ENCODE measurements at places on chromosomes 3 and 15.

DNA sequence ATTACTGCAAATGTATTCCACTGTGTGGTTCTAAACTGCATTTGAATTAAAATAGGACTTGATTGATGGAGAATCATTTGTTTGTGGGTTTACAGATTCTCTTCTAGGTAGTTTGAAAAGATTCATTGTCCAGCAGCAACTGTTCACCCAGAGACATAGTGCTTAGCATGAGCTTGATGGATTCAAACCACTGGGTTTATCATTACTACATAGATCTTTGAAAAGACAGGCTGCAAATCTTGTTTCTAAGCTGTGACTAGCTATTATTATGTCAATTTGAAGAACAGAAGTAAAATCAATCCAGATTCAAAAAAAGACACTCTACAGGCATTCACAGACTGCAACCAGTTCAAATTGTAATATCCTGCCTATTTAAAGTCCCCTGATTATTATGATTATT, 49.8 kb downstream of the MBNL1 start:
- DNase-seq: no peak

GRCh38 chr3:12679468-12679867, 15.6 kb upstream of the RAF1 start:
- DNase-seq: no peak

DNA sequence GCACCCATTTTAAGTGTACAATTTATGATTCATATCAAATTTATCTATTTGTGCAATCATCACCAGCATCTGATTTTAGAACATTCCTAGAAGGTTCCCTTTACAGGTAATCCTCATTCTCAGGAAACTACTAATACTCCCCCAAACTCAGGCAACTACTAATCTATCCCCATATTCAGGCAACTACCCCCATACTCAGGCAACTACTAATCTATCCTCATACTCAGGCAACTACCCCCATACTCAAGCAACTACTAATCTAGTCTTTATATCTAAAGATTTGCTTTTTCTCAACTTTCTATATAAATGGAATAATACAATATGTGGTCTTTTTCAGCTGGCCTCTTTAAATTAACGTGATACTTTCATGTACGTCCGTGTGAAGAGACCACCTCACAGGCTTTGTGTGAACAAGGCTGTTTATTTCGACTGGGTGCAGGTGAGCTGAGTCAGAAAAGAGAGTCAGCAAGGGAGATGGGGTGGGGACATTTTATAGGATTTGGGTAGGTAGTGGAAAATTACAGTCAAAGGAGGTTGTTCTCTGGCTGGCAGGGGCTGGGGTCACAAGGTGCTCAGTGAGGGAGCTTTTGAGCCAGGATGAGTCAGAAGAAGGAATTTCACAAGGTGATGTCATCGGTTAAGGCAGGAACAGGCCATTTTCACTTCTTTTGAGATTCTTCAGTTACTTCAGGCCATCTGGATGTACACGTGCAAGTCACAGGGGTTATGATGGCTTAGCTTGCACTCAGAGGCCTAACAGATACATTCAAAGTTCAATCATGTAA, 1444.5 kb upstream of the CADM2 start:
- no peak for DNase-seq

GRCh38 chr3:158111861-158112260, 2.0 kb downstream of the RSRC1 start:
- DNase-seq: no peak

DNA sequence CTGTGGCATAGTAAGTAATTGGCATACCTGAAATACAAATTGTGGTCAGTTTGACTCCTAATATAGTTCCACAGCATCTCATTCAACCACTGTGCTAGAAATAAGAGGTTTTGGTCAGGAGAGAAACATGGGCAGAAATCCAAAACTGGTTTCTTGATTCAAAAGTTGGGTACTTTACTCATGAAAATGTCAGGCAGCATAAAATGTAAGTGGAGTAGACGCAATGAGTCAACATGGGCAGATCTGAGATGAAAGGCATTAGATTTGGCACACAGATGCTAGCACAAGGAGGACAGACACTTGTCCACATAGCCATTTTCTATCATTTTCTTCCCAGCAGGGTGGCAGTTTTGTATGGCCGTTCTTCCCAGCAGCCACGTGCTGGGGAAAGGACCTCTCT, 255.8 kb upstream of the CDIN1 start:
- DNase-seq: no peak

Data from cortex of kidney (tissue), 1 donor.